Stimulated activated CD8-positive, alpha-beta memory T cell treated with anti-CD3 and anti-CD28 coated beads, Interleukin-4, amount 100 ng/mL, for 4 hours (primary cell): ENCODE measurements at places on chromosomes 7 and 10.

DNA sequence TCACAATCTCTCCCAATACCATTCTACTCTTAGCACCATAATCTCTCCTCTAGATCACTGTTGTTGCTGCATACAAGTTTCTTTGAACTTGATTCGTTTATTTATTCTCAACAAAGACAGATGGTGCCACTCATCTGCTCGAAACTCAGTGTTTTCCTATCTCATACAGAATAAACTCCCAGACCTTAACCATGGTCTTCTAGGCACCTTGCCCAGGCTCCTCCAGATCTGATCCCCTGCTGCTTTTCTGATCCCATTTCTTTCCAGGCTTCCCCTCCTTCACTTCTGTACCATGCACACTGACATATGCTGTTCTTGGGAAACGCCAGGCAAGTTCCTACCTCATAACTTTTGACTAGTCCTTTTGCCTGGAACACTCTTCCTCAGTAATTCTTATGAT lies 645.7 kb downstream of the DNAJB9 start:
- DNase-seq, result no peak

- DNase-seq, result no peak
Observed at GRCh38 chr7:44846816-44847508, 925 bp downstream of the H2AZ2 start.

GRCh38 chr10:81473755-81474154 lies 401.2 kb upstream of the NRG3 start:
- no peak for DNase-seq

- no peak for DNase-seq
Observed at GRCh38 chr10:132910901-132911785, 31.2 kb downstream of the CFAP46 start.

GRCh38 chr10:108561649-108562048 lies 1361.7 kb downstream of the XPNPEP1 start:
- DNase-seq, result no peak

DNA sequence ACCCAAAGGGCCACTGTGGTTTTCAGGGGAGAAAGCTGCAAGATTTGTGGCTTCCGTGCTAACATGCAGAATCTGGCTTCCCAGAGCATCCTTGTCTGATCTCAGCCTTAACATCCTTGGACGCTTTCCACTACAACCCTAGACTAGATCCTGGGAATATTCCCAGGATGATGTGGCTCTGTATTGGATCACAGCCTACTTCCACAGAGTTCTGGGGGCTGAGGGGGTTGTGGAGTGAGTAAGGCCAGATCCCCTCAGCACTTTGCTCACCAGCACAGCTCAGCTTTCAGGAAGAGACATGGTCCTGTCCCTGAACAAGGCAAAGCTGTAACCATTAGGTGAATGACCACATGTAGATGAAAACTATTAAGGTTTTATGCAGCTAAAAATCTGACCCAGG lies 241.3 kb upstream of the MYO3A start:
- DNase-seq, result no peak

DNA sequence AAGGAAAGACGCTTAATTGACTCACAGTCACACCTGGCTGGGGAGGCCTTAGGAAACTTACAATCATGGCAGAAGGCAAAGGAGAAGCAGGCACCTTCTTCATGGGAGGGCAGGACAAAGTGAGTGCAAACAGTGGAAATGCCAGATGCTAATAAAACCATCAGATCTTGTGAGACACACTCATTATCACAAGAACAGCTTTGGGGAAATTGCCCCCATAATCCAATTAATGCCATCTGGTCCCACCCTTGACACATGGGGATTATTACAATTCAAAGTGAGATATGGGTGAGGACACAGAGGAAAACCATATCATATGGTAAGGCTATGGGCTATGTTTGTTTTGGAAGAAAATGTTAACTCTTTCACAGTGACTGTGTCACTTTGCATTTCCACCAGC lies 1272.5 kb upstream of the CELF2 start:
- DNase-seq, result no peak

- DNase-seq, result no peak
Observed at GRCh38 chr10:59342723-59343122, 19.6 kb downstream of the FAM13C start.

DNA sequence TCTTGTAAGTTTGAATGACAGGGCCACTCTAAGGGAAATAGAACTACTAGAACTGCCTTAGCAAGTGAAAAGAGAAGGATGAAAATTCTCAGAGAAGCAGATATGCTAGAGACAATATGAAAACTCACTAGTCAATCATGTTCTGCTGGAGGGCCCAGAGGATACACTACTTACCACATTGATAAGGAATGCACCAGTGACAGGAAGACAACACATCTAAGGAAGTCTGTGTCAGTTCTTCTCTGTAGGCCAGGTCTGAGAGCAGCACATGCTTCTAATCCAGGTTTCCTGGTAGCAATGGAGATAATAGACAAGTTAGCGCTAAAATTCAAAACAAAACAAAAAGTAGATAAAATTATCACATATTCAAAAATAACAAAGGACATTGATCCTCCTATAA lies 235.2 kb upstream of the AKR1E2 start:
- DNase-seq, result no peak

GRCh38 chr10:86269332-86269731 lies 97.3 kb downstream of the GRID1 start:
- DNase-seq, result no peak

- DNase-seq, result no peak
Observed at GRCh38 chr7:83517035-83517700, 131.8 kb downstream of the SEMA3E start.

- DNase-seq, result no peak
Observed at GRCh38 chr7:137873979-137874777, 27.4 kb upstream of the DGKI start.

- DNase-seq, result no peak
Observed at GRCh38 chr7:27172823-27173510, 1.2 kb downstream of the HOXA10 start.

DNA sequence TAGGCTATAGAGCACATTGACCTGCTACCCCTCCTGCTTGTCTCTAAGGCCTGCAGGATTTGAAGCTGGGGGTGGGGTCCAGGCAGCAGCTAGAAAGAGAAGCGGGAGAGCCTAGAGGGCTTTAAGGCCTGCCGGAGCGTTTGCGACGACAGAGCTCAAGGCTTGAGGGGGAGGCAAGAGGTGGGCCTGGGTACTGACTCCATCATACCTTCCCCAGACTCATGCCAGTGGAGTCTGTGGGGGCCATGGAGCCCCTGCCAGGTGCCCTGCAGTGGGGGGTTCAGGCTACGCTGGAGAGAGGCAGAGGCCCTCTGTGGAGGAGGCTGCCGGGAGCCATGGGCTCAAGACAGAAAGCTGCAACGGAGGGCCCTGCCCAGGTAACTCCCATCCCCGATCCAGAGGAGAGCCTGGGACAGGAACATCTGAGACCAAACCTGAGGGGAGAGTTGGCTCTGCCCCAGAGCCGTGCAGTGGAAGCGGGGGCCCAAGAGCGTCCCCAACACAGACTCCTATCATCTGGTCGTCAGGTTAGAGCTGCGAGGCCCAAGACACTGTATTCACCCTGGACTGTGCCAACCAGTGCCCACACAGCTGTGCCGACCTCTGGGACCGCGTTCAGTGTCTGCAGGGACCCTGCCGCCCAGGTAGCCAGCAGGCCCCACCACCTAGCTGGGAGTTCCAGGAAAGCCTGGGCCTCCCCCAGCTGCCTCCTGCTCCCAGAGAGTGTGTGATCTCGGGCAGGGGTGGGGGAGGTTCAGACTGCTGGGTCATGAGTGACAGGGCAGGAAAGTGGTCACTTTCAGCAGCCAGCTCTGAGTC lies 13.2 kb upstream of the ZNF862 start:
- no peak for DNase-seq

DNA sequence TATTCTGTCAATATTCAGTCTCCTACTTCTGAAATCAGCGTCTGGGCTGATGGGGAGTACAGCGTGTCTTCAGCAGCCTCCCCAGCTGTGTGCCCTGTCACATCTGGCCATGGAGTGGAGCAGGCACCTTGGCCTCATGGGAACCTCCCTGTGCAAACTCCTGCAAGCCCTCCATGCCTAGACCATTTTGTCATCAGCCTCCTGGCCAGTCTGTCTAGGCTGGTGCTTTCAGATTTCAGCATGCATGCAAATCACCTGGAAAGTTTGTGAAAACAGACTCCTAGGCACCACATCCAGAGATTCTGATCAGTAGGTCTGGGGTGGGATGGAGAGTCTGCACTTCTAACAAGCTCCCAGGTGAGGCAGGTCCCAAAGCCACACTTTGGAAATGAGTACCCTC lies 26.2 kb upstream of the CCSER2 start:
- DNase-seq, result no peak

DNA sequence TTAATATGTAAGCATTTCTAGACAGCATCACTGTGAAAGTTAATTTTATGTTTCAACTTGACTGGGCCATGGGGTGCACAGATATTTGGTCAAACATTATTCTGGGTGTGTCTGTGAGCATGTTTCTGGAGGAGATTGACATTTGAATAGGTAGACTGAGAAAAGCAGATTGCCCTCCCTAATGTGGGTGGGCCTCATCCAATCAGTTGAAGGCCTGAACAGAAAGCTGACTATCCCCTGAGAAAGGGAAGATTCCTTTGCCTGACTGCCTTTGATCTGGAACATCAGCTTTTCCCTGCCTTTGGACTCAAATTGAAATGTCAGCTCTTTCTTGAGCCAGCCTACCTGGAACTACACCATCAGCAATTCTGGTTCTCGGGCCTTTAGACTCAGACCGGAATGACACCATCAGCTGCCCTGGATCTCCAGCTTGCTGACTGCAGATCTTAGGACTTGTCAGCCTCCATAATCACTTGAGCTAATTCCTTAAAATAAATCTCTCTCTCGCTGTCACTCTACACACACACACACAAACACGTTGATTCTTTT lies 5.7 kb upstream of the RPP30 start:
- no peak for DNase-seq

DNA sequence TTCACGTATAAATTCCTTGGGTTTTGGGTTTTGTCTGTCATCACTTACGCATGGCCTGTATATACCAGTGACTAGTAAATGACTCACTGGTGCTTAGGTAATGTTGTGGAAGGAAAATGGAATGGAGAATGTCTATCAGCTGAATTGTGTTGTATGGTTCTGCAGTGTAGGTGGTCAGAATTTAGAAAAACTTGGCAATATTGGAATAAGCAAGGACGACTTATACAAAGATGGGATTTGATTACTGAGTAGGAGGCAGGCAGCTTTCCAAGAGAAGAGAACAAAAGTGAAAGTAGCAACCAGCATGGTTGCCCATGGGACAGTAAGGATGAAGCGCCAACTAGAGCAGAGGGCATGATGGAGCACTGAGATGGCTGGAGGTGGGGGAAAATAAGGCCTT lies 168.6 kb upstream of the CSTF2T start:
- DNase-seq, result no peak

- no peak for DNase-seq
Observed at GRCh38 chr7:117995850-117996650, 122.8 kb upstream of the CTTNBP2 start.

DNA sequence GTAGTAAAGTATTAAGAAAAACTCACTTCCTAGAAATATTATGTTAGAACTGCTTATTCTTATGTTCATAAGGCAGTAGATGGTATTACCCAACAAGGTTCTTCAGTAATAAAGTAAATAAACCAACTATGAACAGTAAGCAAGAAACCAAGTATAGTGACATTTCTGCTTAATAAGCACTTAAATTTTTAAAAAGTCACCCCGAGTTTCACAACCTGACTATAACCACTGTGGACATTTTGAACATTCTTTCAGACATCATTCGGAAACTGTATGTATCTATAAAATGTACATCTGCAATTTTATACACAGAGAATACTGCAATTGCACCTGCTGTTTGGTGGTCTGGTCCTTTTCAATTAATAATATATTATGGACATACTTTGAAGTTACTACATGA lies 1073.6 kb downstream of the XPNPEP1 start:
- no peak for DNase-seq

DNA sequence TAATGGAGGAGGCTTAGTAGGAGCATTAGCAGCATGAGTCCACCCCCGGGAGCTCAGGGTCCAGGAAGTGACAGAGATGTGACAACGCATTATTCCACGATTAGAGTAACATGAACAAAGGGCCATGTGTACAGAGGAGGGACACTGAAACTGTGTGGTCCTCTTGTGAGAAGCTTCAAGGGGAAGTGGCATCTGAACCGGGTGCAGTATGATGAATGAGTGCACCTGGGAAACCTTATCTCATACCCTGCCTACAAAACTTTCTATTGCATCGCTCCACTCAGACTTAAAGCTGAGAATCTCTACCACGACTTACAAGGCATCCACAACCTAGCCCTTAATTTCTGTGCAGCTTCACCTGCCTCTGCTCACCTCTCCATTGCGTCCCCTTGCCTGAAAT lies 115.3 kb upstream of the AMPH start:
- no peak for DNase-seq
